ENCODE measurements at places on chromosomes 5 and 9. TPM values are rescaled to one million over a fixed set of nuclear protein-coding genes. Genes with fewer than 3 reads are reported as not detected.
A peak's percentile ranks its signal among the peaks of the same experiment; 100 is the strongest.

Gene GPX8
- 71.1 TPM for polyA plus RNA-seq

Gene ADAMTS12
- 29.3 TPM for polyA plus RNA-seq

Gene SLC34A3
- polyA plus RNA-seq = 0.24 TPM

Gene COL23A1
- 28.9 TPM for polyA plus RNA-seq

Gene PANK3
- polyA plus RNA-seq = 14.5 TPM

Gene HTR4
- polyA plus RNA-seq = 1.9 TPM

Gene BSPRY
- polyA plus RNA-seq = 2.1 TPM

Gene PCDHB11
- 2.4 TPM for polyA plus RNA-seq

Gene GFM2
- 50.0 TPM for polyA plus RNA-seq

Gene SMIM33
- not detected for polyA plus RNA-seq

GRCh38 chr5:71872311-71872864, 153.3 kb downstream of the CARTPT start:
- H3K27me3 ChIP-seq = no peaks in the 10 kb centered on the region
- no peaks in the 10 kb centered on the region for H3K36me3 ChIP-seq

GRCh38 chr5:154390096-154390495, 55.7 kb upstream of the SAP30L start:
- no peak overlapping the region for H3K4me3 ChIP-seq
- DNase-seq = no peak
- H3K36me3 ChIP-seq = no peaks in the 10 kb centered on the region
- H3K27ac ChIP-seq = no peak overlapping the region
- no peaks in the 10 kb centered on the region for H3K27me3 ChIP-seq

GRCh38 chr9:818958-819357, 22.5 kb upstream of the DMRT1 start:
- no peak for DNase-seq
- H3K27ac ChIP-seq = no peak overlapping the region
- H3K27me3 ChIP-seq = no peaks in the 10 kb centered on the region
- H3K4me1 ChIP-seq = no peaks in the 10 kb centered on the region
- H3K36me3 ChIP-seq = no peaks in the 10 kb centered on the region

- H3K27me3 ChIP-seq = no peaks in the 10 kb centered on the region
- no peaks in the 10 kb centered on the region for H3K36me3 ChIP-seq
- no peak overlapping the region for H3K27ac ChIP-seq
- no peak overlapping the region for H3K4me3 ChIP-seq
- no peak for DNase-seq
- peaks cover 22% of the 10 kb centered on the region for H3K4me1 ChIP-seq
These were observed 42.3 kb downstream of the MARCHF3 start for GRCh38 chr5:126988021-126988569.

- H3K4me3 ChIP-seq = no peak overlapping the region
- no peak for DNase-seq
- H3K36me3 ChIP-seq = no peaks in the 10 kb centered on the region
- no peaks in the 10 kb centered on the region for H3K27me3 ChIP-seq
These were observed 256.7 kb downstream of the DOCK8 start for GRCh38 chr9:471320-471719.

- H3K27ac ChIP-seq = no peak overlapping the region
- H3K4me3 ChIP-seq = no peak overlapping the region
- no peaks in the 10 kb centered on the region for H3K36me3 ChIP-seq
- no peaks in the 10 kb centered on the region for H3K4me1 ChIP-seq
- DNase-seq = peak; percentile 50
- no peaks in the 10 kb centered on the region for H3K27me3 ChIP-seq
These were observed 10.6 kb downstream of the IFNA1 start for GRCh38 chr9:21450733-21451394.

- no peaks in the 10 kb centered on the region for H3K4me1 ChIP-seq
- H3K36me3 ChIP-seq = no peaks in the 10 kb centered on the region
- H3K4me3 ChIP-seq = no peak overlapping the region
- DNase-seq = no peak
- H3K27me3 ChIP-seq = no peaks in the 10 kb centered on the region
These were observed 387.5 kb downstream of the FAM170A start for GRCh38 chr5:120016717-120017382.

DNA sequence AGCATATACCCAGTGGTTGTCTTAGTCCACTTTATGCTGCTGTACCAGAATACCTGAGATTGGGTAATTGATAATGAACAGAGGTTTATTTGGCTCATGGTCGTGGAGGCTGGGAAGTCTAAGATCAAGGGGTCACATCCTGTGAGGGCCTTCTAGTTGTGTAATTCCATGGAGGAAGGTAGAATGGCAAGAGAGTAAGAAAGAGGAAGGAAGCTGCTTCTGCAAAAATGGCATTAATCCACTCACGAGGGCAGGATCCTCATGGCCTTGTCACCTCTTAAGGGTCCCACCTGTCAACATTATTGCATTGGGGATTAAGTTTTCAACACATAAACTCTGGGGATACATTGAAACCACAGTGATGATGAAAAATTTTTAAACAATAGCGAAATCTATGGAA, 17.0 kb downstream of the BTNL8 start:
- H3K4me1 ChIP-seq = no peaks in the 10 kb centered on the region
- H3K36me3 ChIP-seq = no peaks in the 10 kb centered on the region
- DNase-seq = no peak
- H3K27me3 ChIP-seq = no peaks in the 10 kb centered on the region
- no peak overlapping the region for H3K27ac ChIP-seq
- H3K4me3 ChIP-seq = no peak overlapping the region

- no peak overlapping the region for H3K4me3 ChIP-seq
- H3K36me3 ChIP-seq = no peaks in the 10 kb centered on the region
- DNase-seq = no peak
- no peaks in the 10 kb centered on the region for H3K27me3 ChIP-seq
- H3K4me1 ChIP-seq = peaks cover 3% of the 10 kb centered on the region
These were observed 101.2 kb downstream of the PLK2 start for GRCh38 chr5:58358501-58359178.

DNA sequence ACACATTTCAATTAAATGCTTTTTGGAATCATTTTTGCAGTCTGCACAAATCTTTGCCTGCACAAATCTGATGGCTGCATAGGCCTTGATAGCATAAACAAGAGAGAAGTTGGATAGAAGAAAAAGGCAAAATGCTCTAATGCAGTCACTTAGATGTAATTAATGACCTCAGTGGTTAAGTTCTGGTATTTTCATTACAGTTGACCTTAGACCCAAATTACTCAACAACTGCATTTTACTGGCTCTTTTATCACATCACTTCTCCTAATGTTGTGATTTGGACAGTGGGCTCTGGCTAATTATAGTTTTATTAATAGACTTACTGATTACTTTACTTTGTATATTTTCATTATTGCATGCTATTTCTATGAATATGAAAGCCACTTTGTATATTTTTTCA, 34.3 kb downstream of the NTRK2 start:
- no peak overlapping the region for H3K27ac ChIP-seq
- no peaks in the 10 kb centered on the region for H3K36me3 ChIP-seq
- H3K4me1 ChIP-seq = no peaks in the 10 kb centered on the region
- H3K4me3 ChIP-seq = no peak overlapping the region
- H3K27me3 ChIP-seq = no peaks in the 10 kb centered on the region

GRCh38 chr9:132372177-132373095, 17.6 kb upstream of the SETX start:
- H3K4me3 ChIP-seq = no peak overlapping the region
- DNase-seq = peak; percentile 72
- H3K36me3 ChIP-seq = peaks cover 14% of the 10 kb centered on the region
- H3K4me1 ChIP-seq = no peaks in the 10 kb centered on the region

GRCh38 chr5:149981206-149981605, 19.2 kb downstream of the TIGD6 start:
- no peak for DNase-seq
- H3K36me3 ChIP-seq = peaks cover 14% of the 10 kb centered on the region
- no peak overlapping the region for H3K4me3 ChIP-seq
- no peak overlapping the region for H3K27ac ChIP-seq

DNA sequence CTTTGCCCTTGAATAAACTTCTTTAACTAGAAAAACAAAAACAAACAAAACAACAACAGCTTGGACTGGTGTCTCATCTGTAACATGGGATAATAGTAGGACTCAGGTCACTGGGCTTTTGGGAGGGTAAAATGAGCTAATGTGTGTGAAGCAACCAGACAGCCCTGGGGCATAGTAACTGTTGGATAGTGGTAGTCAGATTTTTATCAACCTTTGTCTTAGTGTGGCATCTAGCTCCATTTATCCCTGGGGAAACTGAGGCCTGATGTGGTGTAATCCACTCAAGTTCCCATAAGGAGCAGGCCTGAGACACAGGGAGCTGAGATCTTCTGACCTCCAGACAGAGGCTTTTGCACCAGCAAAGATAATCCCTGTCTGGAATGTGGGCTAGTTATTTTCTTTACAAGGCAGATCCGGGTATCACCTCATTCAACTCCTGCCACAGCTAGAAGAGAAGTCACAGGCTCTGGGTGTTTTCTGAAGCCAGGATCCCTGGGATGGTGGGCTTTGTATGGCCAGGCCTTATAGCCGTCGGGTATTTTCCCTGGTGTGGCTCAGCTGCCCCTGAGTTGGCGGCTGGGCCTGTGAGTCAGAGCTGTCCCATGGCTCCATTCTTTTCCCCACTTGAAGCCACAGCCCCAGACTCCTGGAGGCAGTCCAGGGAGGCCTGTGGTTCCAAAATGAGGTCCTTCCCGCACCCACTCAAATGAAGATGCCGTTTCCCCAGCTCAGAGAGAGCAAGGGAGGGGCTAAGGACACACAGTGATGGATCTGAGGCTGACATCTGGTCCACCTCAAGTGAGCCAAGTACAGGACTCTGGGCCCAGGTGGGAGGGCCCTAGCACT, 26.1 kb upstream of the CSF1R start:
- no peaks in the 10 kb centered on the region for H3K27me3 ChIP-seq
- H3K36me3 ChIP-seq = no peaks in the 10 kb centered on the region
- H3K27ac ChIP-seq = no peak overlapping the region
- peak; percentile 87 for DNase-seq

DNA sequence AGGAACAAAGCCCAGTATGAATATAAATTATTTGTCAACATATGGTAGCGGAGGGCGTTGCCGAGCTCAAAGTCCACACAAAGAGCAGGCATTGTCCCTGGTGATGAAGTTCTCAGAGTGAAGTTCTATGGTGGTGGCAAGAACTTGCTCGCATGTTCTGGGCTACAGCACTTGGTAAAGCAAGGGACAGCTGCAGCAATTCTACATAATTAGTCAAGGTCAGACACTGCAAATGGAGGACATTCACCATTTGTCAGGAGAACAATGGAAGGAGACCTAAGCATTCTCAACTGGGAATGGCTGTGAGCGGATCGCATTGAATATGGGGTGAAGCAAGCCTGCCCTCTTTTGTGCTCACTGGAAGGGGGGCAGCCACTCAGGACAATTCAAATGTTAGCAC, 503.8 kb upstream of the ADAMTS16 start:
- H3K4me3 ChIP-seq = no peak overlapping the region
- H3K27me3 ChIP-seq = no peaks in the 10 kb centered on the region
- H3K36me3 ChIP-seq = no peaks in the 10 kb centered on the region
- DNase-seq = peak; percentile 10
- H3K27ac ChIP-seq = no peak overlapping the region

DNA sequence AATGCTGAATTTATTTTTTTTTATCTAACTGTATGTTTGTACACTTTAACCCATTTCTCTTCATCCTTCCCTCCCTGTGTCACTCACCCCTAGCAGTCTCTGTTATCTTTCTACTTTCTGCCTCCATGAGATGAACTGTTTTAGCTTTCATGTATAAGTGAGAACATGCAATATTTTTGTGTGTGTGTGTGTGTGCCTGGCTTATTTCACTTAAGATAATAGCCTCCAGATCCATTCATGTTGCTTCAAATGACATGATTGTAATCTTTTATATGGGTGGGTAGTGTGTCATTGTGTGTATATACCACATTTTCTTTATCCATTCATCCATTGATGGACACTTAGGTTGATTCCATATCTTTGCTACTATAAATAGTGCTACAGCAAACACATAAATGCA, 1023.9 kb downstream of the TLE1 start:
- no peaks in the 10 kb centered on the region for H3K36me3 ChIP-seq
- no peak overlapping the region for H3K4me3 ChIP-seq
- H3K27me3 ChIP-seq = no peaks in the 10 kb centered on the region
- H3K27ac ChIP-seq = no peak overlapping the region
- no peaks in the 10 kb centered on the region for H3K4me1 ChIP-seq
- no peak for DNase-seq

GRCh38 chr9:127210851-127211730, 53.5 kb upstream of the GARNL3 start:
- H3K27me3 ChIP-seq = no peaks in the 10 kb centered on the region
- no peaks in the 10 kb centered on the region for H3K36me3 ChIP-seq
- H3K4me1 ChIP-seq = no peaks in the 10 kb centered on the region
- no peak overlapping the region for H3K4me3 ChIP-seq
- no peak overlapping the region for H3K27ac ChIP-seq
- DNase-seq = no peak

DNA sequence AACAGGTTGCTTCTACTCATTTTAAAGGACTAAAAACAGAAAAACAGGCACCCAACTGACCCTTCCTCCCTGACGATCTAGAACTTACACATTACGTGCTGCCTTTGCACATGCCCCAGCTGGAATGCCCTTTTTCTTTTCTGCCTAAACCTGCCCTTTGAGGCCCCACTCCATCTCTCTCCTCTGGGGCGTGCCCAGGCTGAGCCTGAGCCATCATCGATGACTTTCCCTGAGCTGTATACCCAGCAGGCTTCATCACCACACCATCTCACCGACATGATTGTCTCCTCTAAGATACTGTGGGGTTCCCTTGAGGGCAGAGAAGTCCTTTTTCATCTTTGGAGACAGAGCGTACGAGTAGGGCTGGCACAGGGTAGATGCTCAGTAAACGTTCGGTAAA, 24.1 kb upstream of the GABBR2 start:
- H3K27ac ChIP-seq = no peak overlapping the region
- no peak for DNase-seq
- H3K4me1 ChIP-seq = peaks cover 13% of the 10 kb centered on the region
- H3K4me3 ChIP-seq = no peak overlapping the region

DNA sequence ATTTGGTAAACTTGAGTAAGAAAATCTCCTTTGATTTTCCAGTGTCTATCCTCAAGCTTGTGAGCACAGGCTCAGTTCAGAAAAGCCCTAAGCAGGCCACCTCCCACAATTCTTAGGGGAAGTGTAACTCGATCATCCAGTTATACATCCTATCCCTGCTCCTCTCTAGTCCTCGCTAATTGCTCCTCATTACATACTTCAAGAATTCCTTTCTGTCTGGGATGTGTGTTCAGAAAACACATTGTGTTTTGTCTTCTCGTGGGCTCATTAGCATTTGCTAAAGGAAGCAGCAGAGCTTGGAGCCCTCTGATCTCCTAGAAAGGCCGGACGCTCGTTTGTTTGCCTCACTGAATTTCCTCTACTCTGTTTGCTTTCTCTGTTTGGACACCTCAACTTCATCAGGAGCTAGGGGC, 268.2 kb upstream of the RFX3 start:
- peak; percentile 7 for DNase-seq
- H3K4me1 ChIP-seq = no peaks in the 10 kb centered on the region
- H3K27me3 ChIP-seq = no peaks in the 10 kb centered on the region
- H3K4me3 ChIP-seq = no peak overlapping the region
- H3K27ac ChIP-seq = no peak overlapping the region
- no peaks in the 10 kb centered on the region for H3K36me3 ChIP-seq

DNA sequence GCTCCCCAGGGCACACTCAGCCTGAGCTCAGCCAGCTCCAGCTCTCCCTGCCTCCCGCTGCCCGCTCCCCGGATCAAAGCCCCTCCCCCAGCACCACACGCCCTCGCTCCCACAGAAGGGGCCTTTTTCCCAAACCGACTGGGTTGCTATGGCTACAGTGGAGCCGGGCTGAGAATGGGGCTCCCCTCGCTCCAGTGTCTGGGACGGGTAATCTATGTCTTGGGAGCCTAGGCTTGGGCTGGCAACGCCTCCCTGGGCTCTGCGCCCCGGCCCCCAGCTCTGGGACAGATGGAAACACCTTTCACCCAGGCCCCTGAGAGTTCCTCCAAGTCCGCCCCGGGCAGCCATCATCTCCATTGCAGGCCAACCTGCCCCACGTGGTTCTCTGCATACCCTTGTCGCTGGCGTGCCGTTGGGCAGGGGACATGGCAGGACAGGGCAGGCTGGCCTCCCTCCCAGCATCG, 29.6 kb downstream of the NOTCH1 start:
- H3K4me3 ChIP-seq = no peak overlapping the region
- H3K36me3 ChIP-seq = peaks cover 8% of the 10 kb centered on the region
- no peaks in the 10 kb centered on the region for H3K4me1 ChIP-seq
- no peaks in the 10 kb centered on the region for H3K27me3 ChIP-seq
- no peak overlapping the region for H3K27ac ChIP-seq

All from cardiac muscle cell (in vitro differentiated cells and primary cell).